Tongue (tissue), 3 donors: ENCODE measurements at places on chromosomes 3 and 15. TPM values are rescaled to one million over a fixed set of nuclear protein-coding genes. Genes with fewer than 3 reads are reported as not detected.
A peak's percentile ranks its signal among the peaks of the same experiment; 100 is the strongest.

DNA sequence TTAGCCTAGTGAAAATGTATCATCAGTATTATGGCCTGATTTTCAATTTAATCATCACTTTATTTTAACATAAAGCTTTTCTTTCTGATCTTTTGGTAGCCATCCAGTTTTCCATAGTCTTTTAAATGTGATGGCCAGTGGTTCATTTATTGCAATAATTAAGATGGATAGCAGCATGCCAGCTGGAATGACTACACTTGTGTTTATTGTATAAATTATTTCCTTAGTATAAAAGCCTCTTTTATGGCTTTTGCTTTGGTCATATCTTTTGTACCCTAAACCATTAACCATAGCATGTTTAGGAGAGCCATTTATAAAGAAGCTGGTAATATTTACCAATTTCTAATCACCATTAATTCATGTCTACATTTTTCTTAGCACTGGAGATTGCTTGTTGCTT is 31.7 kb downstream of the ALCAM start:
- DNase-seq, result no peak

DNA sequence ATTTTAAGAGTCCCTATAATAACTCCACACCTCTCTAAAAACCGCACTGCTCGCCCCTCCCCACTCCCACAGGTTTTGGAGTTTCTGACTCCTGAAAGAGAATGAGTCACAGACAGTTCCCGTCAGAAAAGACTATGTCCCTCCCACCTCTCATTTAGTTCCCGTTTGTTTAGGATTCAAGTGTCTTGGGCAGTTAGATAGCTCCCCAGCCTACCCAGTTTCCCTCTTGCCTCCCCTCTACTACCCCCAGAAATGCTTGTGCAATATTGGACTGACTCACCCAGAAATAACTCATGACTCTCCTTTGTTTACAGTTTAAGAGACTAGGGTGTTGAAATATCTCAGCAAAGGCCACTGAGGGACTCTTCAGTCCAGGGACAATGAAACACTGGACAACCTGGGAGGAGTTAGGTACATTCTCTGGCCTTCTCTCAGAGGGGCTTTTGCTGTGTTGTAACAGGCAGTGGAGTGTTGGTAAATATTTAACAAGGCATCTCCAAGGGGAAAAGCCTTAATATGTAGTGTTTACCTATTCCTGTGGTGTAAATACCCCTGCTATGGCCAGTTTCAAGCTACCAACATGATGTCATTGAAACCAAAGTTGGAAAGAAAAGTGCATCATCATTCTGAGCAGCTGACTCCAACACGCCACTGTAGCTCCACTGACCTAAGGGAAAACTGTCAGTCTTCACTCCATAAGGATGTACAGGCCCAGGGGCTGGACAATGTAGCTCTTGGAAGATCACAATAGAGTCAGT is 96.1 kb upstream of the CHD2 start:
- peak; percentile 33 for DNase-seq

- DNase-seq, result no peak
Measured at GRCh38 chr3:150623945-150624344, 20.8 kb downstream of the SELENOT start.

DNA sequence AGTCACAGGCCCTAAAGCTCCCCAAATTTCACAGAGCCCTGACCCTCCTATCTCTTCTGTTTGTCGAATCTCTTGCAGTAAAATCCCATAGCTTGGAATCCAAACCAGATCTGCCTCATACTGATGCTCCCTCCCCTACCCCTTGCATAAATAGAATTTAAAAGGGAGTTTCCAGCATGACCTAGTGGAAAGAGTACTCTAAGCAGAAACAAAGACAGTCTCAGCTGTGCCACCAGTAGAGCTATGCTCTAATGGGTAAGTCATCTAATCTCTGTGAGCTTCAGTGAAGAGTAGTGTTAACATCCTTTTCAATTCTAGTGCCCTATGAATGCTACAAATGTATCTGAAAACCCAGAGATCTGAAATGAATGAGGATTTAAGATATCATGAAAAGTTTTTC is 4.0 kb upstream of the SLC12A1 start:
- no peak for DNase-seq

GRCh38 chr3:167507954-167508353 is 34.1 kb upstream of the SERPINI2 start:
- DNase-seq, result no peak

The ZDHHC19 gene
- total RNA-seq, result not detected

The HEG1 gene
- 67.7 TPM for total RNA-seq
